ENCODE measurements at places on chromosomes 5 and 9. TPM values are rescaled to one million over a fixed set of nuclear protein-coding genes. Genes with fewer than 3 reads are reported as not detected.

- DNase-seq = peak; percentile 54
Measured at GRCh38 chr5:133423618-133424282, 188.6 kb downstream of the FSTL4 start.

DNA sequence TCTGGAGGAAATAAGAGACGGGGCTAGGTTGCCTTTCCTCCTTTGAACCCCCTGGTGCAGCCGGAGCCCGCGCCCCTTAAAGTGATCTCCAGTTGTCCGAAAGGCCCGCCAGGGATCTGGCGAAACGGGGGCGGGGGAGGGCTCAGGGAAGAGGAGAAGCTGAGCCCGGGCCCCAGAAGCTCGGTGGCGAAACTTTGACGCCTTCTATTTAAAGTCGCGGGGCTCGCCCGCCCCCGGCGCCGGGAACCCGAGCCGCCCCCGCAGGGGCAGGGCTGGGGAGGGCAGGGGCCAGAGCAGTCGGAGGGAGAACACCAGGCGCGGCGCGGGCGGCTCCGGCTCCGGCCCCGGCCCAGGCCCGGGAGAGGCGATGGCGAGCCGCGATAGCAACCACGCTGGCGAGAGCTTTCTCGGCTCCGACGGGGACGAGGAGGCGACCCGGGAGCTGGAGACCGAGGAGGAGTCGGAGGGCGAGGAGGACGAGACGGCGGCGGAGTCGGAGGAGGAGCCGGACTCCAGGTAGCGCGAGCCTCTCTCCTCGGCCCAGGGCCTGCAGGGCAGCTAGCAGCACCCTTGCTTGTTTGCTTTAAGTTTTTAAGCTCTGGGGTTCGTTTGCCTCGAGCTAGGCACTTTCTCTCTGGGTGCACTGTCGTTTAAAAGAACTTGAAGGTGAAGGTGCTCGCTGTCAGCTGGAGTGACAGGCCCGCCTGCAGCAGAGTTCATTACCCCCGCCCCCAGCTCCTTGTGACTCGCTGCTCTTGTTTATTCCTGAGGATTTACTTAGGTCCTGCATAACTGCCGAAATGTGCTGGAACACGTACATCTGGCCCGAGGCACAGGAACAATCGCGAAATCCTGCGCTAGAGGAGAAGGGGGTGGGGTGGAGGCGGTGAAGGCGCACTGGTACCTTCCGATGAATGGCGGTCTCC is at the start of gene CMYA5:
Gene CMYA5, plus strand, starts transcription at position 296 of the 926 bp plus-strand sequence. Its CDS starts 72 bp downstream, at position 368.
- no peak for DNase-seq

DNA sequence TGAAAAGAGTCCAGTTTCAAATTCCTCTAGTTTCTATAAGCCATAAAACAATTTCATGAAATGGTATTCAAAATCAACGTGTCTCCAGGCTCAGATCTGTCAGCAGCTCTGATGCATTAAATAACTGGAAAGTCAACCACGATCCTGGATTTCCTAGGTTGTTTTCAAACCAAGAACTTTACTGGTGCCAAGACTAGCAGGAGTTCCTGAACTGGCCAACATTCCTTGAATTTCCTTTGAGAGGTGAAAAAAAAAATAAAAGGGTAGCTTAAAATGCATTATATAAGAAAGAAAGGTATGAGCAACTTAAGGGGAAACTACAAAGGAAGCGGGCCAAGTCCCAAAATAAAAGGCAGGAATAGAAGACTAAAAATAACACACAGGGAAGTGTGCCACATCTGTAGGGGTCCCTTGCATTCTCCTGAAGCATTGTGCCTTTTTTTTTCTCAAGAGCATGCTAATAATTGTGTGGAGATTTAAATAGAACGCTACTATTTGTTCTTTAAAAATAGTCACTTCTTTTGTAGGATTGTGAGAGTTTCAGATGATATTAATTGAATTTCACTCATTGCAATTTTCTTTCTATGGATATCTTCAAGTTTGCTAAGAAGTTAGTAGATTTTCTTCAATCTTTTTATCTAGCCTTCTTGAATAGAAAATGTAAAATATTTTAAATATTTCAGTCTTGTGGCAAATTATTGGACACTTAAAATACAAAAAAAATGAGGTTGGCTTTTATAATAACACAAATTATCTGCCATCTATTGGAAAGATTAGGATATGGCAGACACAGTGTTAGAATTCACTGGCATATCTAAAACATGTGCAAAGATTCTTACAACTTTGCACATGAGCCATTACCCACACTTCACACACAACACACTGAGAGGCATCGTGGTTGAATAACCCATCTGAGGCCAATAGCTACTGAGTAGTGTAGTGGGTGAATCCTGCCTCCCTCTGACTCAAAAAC is 15.3 kb downstream of the ESM1 start:
- no peak for DNase-seq

DNA sequence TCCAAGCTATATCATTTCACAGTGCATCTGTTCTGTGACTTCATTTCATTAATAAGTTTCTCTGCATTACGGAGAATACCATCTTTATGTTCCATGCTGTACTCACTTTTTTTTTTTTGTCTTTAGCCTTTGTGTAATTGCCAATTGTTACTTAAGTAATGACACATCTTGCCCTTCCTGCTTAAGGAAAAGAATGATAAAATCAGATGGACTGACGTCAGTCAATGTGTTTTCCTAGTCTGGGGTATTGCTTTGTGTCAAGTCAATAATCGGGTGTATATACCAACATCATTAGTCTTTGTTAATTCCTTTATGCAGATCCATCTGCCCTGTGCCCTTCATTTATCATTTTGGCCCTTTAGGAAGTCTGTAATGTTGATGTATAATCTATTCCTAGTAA is 133.5 kb downstream of the CD180 start:
- no peak for DNase-seq

- DNase-seq = no peak
Measured at GRCh38 chr5:140925806-140926442, at the start of gene PCDHAC1. TSS of gene PCDHAC1 (plus strand) at chr5:140926299. CDS start at chr5:140926893, 594 bp downstream.

GRCh38 chr9:83966209-83966582 is 13.8 kb downstream of the HNRNPK start:
- no peak for DNase-seq

GRCh38 chr5:176578391-176578808 is 29.3 kb downstream of the CDHR2 start:
- peak; percentile 28 for DNase-seq

GRCh38 chr9:37053684-37054362 is 19.8 kb upstream of the PAX5 start:
- no peak for DNase-seq

- DNase-seq = no peak
Measured at GRCh38 chr9:123073441-123073840, 40.0 kb downstream of the GPR21 start.

DNA sequence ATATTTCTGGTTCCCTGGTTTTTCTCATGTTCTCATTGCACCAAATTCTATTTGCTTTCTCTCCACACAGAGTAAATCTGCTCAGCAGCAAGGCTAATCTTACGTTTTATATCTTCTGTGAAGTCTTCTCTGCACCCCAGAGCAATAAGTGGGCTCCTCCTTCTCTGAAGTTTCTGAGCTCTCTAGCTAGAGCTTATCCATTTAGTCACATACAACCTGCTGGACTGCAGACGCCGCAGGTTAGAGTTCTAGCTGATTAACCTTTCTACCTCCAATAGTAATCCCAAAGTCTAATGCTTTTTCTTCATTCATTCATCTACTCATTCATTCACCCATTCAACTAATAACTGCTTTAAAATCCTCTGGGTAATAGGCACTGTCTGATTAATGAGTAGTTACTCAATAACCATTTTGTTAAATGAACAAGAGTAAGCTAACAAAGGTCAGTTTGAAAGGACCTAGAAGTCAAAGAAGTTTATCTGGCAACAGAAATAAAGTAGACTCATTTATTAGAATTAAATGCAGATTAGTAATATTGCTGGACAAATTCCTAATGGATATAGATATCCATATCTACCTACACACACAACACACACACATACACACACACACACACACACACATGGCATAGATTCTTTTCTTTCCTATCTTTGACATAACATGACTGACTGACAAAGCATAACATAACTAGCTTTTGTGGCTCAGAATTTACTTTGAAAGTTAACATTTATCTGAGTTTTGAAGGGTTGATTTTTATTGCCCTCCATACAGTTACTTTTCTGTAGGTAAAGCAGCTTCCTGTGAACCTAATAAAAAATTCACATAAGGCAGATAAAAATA is 984.6 kb upstream of the SEMA6A start:
- no peak for DNase-seq

The TAS2R1 gene
- not detected for total RNA-seq

The SCGB3A2 gene
- not detected for total RNA-seq

The ZFP62 gene
- 6.7 TPM for total RNA-seq

The CD274 gene
- 3.6 TPM for total RNA-seq

The DNAI1 gene
- total RNA-seq = not detected

The PRDM12 gene
- not detected for total RNA-seq

The FYB1 gene
- not detected for total RNA-seq

The SIT1 gene
- total RNA-seq = not detected

The MED22 gene
- total RNA-seq = 62.5 TPM

The BTNL8 gene
- not detected for total RNA-seq
